ENCODE measurements at places on chromosomes 6 and 20.

DNA sequence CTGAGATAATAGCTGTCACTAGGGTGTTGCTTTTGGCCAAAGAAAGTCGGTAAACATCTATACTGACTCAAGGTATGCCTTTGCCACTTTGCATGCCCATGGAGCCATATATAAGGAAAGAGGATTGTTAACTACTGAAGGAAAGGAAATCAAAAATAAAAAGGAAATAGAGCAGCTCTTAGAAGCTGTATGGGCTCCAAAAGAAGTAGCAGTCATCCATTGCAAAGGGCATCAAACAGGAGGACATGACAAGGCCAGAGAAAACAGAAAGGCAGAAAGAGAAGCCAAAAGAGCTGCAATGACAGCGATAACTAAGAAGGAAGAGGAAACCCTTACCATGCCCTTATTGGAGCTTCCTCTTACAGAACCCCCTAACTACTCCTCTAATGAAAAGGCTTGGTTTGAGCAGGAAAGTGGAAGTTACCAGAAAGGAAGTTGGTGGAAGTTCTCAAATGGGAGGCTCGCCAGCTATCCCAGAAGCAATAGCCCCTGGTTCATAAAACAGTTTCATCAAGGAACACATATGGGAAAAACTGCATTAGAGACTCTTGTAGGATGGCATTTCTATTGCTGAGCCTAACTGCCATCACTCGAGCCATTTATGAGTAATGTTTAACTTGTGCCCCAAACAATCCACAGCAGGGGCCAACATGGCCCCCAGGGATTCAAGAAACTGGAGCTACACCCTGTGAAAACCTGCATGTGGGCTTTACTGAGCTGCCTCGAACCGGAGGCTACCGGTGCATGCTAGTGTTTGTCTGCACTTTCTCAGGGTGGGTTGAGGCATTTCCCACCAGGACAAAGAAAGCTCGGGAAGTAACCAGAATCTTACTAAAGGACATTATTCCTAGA, 7.0 kb downstream of the IL22RA2 start:
- DNase-seq: no peak

- no peak for DNase-seq
These were observed 109.7 kb upstream of the FOXQ1 start for GRCh38 chr6:1202201-1202600.

DNA sequence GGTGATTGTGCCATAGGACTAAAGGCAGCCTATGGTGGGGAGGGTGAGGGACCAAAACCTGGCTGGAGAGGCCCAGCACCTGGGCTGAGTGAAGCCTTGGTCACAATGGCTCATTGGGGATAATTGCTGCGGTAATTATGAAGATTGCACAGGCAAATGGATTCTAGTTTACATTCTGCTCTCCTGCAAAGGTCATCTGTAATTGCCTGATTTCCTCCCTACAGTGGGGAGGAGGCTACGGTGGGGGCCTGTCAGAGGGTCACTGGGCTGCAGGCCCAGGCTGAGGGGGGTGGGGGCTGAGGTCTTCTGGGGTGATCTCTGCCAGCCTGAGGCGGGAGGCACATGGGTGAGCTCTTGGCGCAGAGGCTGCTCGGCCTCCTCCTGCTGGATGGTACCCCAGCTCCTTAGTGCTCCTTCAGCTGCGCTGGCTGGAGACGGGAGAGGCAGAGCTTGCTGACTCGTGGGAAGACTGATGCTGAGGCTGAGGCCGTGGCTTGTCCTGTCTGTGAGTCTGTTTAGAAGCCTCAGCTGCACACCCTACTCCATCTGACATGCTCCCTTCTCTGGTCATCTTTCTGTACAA, 30.3 kb downstream of the PACSIN1 start:
- no peak for DNase-seq

DNA sequence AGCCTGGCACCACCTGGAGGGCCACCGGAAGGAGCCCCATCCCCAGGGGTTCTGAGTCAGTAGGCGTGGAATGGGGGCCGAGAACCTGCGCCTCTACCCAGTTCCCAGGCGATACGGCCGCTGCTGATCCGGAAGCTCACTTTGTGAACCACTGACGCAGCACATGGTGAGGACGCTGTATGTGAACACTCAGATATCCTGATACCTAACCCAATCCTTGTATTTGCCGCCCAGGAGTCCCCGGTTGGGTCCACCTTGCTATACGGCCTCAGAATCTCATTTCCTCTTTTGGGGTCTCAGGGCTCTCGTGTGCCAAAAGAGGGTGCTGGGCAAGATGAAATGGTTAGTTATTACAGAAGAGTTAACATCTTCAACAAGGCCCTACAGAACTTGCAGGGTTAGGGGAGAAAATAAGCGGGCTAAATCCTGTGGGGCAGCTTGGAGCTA, 604 bp upstream of the RAB5IF start:
- peak; percentile 86 for DNase-seq

- no peak for DNase-seq
These were observed 972.9 kb upstream of the FLRT3 start for GRCh38 chr20:15310361-15310760.

- peak; percentile 6 for DNase-seq
These were observed 499 bp downstream of the TTI1 start for GRCh38 chr20:38032585-38033329.

DNA sequence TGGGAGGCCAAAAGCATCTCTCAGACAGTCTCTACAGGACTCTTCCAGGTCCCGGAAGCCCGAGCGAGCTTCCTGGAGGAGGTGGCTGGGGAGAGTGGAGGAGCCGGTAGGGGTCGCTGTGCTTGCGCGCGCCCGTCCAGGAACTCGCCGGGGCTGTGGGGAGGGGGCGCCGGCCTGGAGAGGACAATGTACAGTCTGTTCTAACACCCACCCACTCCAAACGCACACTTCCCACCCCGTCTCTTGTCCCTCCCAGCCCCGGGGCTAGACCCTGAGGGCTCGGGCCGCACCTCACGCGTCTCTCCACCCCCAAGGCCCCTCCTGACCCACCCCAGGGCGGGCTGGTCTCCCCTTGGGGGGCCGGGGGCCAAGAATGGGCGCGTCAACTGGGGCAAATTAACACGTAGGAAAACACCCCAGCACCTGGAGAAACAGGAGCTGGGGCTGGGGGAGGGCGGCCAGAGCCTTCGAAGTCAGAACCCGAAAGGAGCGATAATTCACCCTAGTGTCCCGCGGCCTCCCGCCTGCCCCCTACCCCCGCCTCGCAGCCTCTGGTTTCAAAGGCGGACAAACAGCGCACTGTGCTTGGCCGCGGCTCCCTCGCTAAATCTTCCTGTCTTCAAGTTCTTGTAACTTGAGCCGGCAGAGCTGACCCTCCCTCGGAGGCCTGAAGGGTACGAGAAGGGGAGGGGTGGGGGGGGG, 103.2 kb upstream of the FOXP4 start:
- DNase-seq: no peak

GRCh38 chr6:15073883-15074465, 171.9 kb upstream of the JARID2 start:
- DNase-seq: no peak

DNA sequence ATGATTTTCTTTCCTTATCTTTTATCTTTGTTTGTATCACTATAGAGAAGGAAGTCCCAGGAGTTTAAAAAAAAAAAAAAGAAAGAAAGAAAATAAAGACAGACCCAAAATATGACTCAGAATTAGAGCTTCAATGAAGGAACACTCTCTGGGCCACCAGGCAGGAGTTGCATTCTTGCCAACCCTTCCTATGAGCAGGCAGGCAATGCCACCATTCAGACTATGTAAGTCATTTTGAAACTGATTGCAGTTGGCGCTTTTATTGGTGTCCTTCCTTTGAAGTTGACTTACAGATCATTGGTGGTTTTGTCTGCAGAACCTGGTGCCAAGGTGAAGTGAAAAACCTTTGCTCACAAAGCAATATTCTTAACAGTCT, 50.3 kb downstream of the MYB start:
- no peak for DNase-seq

GRCh38 chr6:44044154-44044539, 83.1 kb downstream of the MRPL14 start:
- DNase-seq: no peak

Measured in GM06990 (cell line).